GM13977 (cell line): ENCODE measurements at places on chromosomes 13 and 19.

DNA sequence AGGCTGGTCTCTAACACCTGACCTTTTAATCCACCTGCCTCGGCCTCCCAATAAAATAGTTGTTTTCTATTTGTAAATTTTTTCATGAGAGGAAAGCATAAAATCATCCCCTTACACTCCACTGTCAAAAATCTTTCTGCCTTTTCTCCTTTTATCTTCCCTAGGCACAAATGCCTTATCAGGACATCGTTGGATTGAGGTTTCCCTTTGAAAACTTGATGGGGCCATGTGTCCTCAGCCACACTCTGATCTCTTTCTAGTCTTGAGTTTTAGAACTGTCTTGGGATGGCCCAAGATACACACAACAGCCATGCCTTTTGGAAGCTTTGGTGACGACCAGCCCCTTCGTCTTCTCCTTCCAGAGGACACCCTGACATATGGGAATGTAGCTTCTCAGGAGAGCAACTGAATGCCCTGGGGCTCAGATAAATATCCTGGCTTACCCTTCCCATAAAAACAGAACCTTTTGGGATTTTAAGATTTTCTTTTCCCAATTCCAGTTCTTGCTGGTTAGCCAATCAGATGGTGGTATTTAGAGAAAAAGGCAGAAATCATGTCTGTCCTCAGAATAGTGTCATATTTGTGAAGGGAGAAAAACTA lies 112.4 kb downstream of the ZNF429 start:
- DNase-seq: no peak

GRCh38 chr13:58978331-58978730 lies 1185.4 kb downstream of the DIAPH3 start:
- DNase-seq: no peak

DNA sequence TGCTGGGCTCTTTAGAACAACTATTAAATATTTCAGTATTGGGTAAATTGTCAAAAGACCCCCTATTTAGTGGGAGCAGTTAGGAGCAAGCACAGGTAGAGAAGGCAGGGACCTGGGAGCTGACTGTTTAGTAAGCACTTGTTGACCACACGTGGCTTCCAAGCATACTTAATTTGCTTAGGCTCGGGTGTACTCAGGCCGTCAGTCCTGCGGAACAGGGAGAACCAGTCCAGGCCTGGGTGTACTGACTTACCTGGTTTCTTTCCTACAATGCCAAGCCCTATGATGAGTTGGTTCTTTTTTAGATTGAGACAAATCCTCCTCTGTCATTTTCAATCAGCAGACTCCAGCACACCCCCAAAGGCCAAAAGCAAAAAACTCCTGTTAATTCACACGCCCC lies 90.0 kb downstream of the WDFY2 start:
- no peak for DNase-seq

DNA sequence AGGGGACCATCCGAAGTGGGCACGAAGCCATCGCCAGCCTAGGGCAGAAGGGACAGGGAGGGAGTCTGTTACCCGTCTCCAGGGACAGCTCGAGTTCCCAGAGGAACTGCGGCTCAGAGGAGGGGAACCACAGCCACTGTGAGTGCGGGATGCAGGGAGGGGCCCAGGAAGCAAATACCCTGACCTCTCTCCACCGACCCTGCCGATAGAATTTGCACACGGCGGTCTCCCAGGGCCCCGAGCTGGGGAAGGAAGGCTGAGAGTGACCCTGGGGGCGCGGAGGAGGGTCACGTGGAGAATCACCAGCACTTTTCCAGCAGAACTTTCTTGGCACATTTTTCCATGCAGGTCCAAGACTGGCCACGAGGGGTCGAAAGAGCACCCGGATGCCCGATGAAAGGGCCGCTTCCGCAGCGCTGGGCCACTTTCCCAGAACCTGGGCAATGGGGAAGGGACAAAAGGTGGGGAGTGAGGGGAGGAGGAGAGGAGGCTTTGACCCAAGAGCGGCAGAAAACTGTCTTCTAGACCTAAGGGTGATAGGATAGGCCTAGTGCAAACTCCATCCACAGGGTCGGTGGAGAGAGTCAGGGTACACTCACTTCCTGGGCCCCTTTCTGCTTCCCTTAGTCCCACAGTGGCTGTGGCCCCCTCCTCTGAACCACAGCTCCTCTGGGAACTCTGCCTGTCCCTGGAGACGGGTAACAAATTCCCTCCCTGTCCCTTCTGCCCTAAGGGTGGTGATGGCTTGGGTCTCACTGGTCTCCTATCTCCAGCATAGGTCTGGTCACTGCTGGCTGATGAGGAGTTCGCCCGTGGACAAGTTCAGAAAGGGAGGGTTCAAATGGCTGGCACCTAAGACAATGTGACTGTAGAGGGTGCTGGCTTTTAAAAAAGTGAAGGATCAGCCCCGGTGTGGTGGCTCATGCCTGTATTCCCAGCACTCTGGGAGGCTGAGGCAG lies 5.3 kb upstream of the GPR4 start:
- no peak for DNase-seq

DNA sequence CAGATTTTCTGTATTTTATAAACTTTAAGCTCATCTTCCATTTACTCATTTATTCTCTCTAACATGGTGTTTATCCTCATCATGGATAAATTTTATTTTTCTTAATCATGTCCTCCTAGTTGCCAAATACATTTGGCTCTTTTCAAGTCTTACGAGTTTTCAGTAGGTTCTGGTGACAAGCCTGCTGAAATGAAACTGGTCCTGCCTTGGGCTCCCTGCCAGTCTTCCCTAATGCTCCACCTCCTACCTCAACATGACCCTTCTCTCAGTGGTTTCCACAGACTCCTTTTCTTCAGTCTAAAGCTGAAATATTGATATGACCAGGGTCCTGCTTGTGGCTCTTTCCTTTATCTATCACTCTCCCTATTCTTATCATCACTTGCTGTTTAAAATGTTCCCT lies 81.2 kb downstream of the TRPC4 start:
- no peak for DNase-seq

DNA sequence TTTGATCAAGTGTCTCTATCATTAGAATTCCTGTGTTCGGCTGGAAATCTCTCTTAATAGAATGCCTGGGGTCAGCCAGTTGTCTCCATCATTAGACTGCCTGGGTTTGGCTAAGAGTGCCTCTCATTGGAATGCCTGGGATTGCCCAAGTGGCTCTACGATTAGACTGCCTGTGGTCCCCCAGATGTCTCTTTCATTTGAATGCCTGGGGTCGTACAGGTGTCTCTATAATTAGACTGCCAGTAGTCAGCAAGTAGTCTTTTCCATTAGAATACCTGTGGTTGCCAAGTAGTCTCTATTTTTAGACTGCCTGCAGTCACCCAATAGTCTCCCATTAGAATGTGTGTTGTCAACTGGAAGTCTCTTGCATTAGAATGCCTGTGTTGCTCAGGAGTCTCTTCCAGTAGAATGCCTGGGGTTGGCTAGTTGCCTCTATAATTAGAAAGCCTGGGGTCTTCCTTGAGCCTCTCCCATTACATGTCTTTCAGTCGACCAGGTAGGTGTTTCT lies 1523.2 kb downstream of the UQCRFS1 start:
- DNase-seq: no peak

DNA sequence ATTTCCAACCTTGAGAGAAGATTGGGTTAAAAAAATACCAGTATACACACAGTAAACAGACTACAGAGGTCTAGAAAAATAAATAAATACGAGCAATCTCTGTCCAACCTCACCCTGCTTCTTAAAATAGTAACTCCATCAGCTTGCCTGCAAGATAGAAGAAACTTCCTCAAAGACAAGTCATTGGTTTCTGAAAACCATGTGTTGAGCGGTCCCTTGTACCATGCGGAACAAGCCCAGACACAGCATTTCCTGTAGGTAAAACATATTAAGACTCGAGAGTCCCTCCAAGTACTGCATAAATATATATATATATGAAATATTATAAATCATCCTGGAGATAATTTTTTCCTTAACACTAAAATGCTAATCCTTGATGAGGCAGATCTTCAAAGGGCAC lies 157.4 kb downstream of the MZT1 start:
- no peak for DNase-seq

- DNase-seq: peak; percentile 7
These were observed 10.0 kb downstream of the RFX1 start for GRCh38 chr19:13995878-13996765.

- no peak for DNase-seq
These were observed 1733.7 kb upstream of the PCDH20 start for GRCh38 chr13:63149375-63149774.

- no peak for DNase-seq
These were observed 2.5 kb downstream of the ZC3H4 start for GRCh38 chr19:47111006-47111621.
